ENCODE measurements at places on chromosomes 1 and 21.

GRCh38 chr1:104291156-104291555 is 541.5 kb downstream of the AMY1C start:
- DNase-seq, result no peak

- no peak for DNase-seq
Observed at GRCh38 chr1:118145721-118146120, 39.3 kb downstream of the SPAG17 start.

- no peak for DNase-seq
Observed at GRCh38 chr1:108955881-108956280, 7.4 kb downstream of the CLCC1 start.

DNA sequence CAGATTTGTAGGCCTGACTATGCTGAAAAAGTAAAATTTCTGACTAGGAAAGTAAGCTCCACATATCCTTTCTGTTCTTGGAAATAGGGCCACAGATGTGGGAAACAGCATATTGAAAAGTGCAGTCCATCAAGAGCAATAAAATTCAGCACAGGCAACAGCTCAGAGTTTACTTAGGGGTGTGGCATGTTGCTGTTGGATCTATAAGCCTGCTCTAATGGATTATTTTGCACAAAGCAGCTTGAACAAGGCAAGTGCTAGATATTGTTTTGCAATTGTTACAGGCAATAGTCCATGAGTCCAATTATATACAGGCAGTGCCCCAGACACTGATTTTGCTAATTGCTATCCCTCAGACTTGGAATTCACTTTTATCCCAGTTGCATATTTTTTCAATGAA is 289.8 kb upstream of the SNX7 start:
- no peak for DNase-seq

DNA sequence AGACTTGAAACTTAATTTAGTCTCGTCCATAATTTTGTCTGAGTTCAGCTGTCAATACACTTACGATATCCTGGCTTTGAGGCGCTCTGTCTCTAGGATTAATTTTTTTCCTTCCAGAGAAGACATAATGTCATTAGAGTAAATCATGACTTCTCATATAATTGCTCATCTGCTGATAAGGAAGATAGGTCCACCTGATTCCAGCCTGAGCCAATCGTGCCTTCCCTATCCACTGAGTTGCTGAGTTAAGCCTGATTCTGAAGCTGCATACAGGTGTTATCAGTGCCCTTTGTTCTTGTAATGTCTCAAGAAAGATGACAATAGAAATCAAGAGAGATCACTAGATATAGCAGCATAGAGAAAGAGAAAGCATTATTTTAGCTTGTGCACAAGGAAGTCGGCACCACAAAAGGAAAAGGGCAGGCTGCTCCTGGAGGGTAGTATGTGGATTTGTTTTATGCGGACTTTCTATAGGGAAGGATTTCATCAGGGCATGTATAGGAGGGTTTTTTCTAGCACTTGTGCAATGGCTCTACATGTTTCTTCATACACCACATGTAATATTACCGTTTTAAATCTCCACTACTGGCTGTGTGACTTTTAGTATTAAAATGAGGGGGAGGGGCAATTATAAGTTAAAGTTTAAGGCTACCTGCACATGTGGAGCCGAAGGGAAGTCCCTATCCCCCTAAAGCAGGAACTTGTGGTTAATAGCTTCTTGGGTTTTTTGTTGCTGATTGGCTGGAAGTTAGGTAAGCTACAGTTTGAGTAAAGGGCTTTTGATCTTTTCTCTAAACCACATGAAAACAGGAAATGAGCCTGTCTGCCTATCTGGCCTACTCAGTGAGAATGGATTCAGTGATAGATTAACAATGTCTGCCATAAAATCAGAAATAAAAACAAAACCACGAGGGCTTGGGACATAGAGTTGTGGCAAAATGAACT is 133.4 kb downstream of the PLPPR5 start:
- no peak for DNase-seq

GRCh38 chr1:184403961-184404726 is 17.3 kb downstream of the C1orf21 start:
- no peak for DNase-seq

GRCh38 chr1:978069-978834 is 3.6 kb downstream of the PERM1 start:
- DNase-seq, result no peak

Measured in non-pigmented ciliary epithelial cell (primary cell).